ENCODE measurements at places on chromosomes 11 and 22.

DNA sequence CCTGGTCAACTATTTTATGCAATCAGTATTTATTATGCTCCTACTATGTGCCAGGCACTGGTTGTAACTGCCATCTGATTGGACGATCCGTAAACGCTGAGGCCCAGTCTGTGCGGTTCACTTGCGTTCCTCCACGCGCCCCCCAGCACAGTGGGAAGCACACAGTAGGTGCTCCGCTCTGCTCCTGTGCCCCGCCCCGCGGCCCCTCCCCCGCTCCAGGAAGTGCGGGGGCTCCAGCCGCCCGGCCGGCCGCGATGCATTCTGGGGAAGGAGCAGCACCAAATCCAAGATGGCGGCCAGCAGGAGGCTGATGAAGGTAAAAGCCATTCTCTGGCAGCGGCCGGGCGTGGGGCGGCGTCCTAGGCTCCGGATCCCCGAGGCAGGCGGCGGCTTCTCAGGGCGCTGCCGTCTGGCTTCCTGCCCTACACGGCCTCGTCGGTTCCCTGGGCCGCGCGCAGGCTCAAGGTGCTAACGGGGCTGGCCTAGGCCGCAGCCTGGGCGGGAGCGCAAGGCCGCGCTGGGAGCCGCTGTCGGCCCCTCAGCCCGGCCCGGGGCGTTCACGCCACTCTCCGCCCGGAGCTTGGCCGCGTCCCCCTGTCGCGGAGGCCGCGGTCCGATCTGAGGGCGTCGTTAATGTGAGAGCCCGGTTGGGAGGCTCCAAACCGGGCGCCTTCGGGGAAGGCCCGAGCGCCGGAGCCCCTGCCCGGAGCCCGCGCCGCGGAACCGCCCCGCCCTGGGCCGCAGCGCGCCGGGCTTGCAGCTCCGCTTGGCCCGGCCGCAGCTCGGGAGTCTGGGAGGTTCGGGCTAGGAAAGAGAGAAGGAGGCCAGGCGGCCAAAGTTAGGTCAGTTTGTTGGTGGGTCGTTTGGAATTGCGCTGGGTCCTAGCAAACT is at the start of gene UBE2L3:
UBE2L3 (plus strand) TSS at position 259 of the 891 bp plus-strand sequence; CDS start at position 290, 31 bp downstream.
- DNase-seq: peak; percentile 50

- DNase-seq: no peak
Observed at GRCh38 chr22:42247596-42247995, 22.9 kb downstream of the TCF20 start.

GRCh38 chr22:50606946-50607658 is 6.5 kb downstream of the MAPK8IP2 start:
- DNase-seq: no peak

GRCh38 chr11:65355013-65355775 is 643 bp downstream of the TIGD3 start:
- no peak for DNase-seq

- no peak for DNase-seq
Observed at GRCh38 chr11:77095551-77096490, 6.8 kb upstream of the OMP start.

Data from nucleus accumbens (tissue), 56 donors.